ELF-1 (cell line): ENCODE measurements at places on chromosomes 6 and 20.

- DNase-seq = no peak
Measured at GRCh38 chr6:137498481-137499190, 4.4 kb upstream of the OLIG3 start.

DNA sequence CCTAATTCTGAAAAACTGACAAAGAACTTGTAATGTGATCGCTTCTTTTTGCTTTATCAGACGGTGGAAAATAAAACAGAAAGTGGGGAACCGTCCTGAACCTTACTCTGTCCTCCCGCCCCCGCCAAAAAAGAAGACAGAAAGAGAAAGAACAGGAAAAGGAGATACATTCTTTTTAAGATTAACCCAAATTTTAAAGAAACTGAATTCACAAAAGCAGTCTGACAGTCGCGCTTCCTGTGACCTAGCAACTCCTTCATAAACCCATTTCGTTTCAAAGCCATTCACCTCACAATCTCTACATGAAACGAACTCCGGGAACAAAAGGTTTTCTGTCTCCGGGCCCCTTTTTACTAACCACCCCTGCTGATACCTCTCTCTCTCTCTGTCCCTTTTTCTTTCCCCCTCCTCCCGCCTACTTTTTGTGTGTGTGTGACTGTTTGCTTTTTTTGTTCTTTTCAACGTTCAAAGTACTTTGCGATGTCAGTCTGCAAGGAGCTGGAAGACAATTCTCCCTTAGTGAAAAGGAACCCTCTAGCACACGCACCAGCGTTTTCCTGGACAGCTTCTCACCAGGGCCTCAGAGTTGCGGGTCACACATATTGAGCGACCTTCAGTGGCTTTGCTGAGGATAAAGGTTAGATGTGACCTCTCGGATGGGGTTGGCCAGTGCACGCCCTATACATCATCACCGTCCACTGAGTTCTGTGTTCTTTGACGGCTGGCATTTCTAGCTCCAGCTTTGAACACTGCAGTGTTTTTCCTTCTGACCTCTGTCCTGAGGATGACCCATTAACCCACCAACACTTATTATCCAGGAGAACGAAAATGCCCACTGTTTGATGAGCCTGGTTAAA is 530 bp upstream of the NEDD9 start:
- DNase-seq = no peak

DNA sequence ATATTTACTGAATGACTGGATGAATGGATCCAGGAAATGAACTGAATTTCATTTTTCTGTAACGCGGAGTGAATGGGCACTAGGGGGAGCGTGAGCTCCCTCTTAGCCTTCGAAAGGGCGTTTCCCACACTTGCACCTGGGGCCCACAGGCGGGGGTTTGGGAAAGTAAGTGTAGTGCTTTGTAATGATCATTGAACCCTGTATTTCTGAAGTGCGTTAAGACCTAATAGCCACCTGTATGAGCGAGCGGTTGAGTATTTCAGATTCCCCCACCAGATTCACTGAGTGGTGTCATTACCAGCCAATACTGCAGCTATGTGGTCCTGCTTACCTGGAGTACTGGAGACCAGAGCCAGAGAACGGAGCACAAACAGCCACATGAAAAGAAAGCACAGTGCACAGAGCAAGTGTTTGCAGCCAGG is 10.5 kb downstream of the SYTL3 start:
- no peak for DNase-seq

DNA sequence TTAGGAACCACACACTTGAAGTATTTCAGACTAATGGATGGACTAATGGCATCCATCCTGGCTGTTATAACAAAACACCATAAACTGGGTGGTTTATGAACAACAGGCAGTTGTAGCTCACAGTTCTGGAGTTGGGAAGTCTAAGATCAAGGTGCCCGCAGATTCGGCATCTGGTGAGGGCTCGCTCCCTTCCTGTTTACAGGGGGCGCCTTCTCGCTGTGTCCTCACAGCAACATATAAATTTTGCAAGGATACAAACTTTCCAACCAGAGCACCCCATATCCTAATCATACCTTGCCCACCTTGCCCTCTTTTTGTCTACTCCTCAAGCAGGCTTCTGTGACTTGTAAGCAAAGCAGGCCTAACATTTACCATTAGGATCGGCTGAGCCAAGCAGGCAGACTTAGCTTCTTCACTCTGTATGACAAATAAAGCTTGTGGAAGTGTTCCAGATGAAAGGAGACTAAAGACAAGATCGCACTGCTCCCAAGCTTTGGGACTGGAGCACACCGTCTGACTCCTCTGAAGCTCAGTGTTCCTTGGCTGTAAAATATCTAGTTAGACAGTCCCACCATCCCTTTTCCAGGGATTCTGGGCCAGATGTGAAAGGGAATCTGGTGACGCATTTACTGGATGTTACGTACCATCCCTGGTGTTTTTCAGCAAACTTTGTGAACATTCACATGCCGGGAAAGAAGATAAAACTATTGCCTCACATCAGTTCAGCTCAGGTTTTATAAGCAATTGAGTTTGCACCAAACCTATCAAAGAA is 34.9 kb downstream of the GFOD1 start:
- DNase-seq = no peak

- DNase-seq = no peak
Measured at GRCh38 chr20:50317609-50318008, 127.0 kb downstream of the CEBPB start.

- DNase-seq = no peak
Measured at GRCh38 chr20:22729180-22729579, 144.8 kb upstream of the FOXA2 start.

GRCh38 chr6:71490876-71491275 is 202.3 kb downstream of the OGFRL1 start:
- DNase-seq = no peak

GRCh38 chr6:106128981-106129781 is 43.0 kb downstream of the PRDM1 start:
- no peak for DNase-seq

DNA sequence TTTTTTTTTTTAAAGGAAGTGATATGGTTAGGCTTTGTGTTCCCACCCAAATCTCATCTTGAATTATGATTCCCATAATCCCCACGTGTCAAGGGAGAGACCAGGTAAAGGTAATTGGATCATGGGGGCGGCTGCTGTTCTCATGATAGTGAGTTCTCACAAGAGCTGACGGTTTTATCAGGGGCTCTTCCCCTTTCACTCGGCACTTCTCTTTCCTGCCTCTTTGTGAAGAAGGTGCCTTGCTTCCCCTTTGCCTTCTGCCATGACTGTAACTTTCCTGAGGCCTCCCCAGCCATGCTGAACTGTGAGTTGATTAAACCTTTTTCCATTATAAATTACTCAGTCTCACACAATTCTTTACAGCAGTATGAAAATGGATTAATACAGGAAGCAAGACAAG is 64.3 kb downstream of the ZFP64 start:
- no peak for DNase-seq

GRCh38 chr20:48571949-48572847 is 255.6 kb downstream of the PREX1 start:
- DNase-seq = no peak

DNA sequence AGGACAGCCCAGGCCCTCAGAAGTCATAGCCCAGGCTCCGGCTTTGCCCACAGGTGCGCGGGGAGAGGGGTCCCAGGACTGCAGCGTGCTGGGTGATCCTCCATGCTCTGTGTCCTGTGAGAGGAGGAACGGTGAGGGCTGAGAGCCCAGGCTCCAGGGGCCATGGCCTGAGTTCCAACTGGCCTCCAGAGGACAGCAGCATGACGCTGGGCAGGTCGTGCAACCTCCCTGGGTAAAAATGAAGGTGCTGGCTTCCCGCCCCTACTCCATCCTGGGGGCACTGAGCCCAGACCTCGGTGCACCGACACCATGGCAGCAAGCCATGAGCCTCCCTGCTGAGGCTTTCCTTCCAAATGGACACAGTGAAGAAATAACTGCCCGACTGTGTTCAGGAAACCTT is 305.4 kb downstream of the TAF4 start:
- DNase-seq = no peak

DNA sequence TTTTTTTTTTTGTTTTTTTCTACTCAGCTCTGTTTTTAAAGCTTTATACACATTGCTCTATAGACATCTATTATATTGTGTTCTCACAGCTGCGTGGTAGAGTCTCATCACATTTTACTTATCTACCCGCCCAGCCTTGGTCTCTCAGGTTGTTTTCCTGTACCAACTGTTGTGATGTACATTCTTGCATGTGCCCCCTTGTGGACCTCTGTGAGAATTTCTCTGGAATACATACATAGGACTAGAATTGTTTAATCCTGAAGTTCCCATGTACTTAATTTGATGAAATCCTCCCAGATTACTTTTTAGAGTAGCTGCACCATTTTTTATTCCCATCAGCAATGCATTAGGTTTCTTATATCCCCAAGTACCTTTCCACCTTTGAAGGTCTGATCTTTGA is 40.4 kb upstream of the TINAG start:
- DNase-seq = no peak

DNA sequence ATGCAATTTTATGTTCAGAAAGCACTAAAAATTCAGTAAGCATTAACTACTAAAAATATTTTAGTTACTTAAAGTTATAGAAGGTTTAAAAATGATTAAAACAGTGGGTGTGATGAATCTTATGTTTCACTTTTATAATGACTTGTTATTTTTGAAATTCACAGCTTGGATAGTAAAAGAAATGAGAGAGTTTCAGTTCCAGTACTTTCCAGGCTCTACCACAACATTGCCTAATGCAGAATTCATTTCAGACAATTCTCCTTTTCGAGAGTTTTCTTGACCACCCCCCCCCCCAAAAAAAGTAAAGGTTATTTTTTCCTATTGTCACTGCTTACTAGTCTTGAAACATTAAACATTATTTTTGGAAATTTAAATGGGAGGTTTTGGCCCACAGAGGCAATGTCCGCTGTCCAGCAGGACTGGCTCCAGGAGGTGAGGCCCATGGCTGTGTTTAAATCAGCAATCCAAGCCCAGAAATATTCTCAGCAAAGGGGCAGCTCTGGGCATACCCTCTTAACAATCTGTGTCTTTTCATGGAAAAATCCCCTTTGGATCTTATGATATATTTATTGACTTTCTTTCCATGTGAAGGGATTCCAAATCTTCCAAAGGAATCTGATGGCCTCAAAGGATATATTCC is 519.9 kb downstream of the MAFB start:
- no peak for DNase-seq

GRCh38 chr6:70131528-70131927 is 171.4 kb downstream of the COL9A1 start:
- DNase-seq = no peak

- no peak for DNase-seq
Measured at GRCh38 chr20:46206025-46206424, 87.9 kb downstream of the CD40 start.

DNA sequence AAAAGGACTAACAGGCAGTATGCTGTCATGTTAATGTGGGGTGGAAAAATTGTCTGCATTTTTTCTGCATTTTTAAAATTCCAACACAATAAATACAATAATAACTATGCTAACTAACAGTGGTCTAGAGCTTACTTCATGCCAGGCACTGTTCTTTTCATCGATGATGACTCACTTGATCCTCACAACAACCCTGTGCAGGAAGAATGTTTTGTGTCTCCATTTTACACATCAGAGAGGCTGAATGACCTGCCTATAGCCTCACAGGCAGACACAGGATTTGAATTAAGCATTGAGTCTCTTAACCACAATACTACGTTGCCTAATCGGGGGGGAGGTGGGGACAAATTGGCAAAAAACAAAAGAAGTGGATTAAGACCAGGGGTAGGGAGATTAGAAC is 26.9 kb upstream of the FANCE start:
- DNase-seq = no peak

DNA sequence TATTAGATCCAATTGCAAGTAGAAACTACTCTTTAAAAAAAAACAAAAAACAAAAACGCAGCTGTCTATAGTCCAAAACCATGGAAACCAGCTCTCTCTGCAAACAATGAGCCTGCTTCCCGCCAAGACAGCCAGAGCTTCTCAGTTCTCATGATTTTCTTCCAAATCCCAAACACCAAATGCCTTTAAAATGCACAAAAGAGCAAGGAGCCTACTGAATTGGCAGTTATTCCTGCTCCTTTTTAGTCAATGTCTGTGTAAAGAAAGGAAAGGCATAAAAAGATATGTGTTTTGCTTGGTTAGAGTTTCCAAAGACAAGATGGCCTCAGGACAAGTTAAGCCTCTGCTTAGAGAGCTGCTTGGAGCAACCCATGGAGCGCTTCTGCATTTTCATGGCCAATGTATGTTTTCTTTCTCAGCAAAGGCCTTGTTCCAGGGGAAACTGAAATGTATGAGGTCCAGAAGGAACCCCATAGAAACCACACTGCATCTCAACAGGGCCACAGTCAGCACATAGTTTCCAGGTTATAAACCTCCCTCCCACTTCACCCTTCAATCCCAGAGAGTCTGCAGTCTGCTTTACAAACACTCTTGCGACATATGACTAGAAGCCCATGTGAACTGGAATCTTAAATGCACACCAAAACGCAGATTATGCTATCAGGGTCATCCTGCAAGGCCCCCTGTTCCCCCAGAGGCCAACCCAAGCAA is 209.3 kb upstream of the TAB2 start:
- no peak for DNase-seq

DNA sequence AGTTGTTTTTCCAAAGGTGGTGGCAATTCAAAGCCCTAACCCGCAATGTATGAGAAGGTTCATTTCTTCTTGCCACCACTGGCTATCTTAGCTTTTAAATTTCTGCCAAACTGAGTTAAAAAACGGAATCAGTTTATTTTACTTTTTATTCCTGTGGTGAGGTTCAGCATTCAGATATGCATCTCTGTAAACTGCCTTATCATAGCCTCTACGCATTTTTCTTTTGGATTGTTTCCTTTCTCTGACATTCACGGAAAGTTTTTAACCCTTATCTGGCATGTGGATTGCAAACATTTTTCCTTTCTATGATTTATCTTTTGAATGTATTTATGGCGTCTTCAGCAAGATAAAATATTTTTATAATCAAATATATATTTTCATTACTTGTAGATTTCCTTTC is 37.7 kb downstream of the AK9 start:
- DNase-seq = no peak

- DNase-seq = no peak
Measured at GRCh38 chr20:34420975-34421374, 57.9 kb downstream of the ITCH start.

DNA sequence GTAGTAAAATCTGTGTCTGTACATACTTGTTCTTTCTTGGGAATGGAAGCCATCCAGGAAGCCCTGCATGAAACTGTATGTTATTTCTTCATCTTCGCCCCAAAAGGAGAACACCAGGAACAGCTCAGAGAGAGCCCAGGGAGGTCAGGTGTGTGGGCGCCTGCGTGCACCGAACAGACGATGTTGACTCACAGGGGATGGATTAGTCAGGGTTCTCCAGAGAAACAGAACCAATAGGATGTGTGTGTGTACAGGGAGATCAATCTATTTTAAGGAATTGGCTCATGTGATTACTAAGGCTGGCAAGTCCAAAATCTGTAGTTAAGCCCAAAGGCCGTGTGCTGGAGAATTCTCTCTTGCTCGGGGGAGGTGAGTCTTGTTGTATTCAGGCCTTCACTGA is 45.7 kb downstream of the RNASET2 start:
- DNase-seq = no peak

DNA sequence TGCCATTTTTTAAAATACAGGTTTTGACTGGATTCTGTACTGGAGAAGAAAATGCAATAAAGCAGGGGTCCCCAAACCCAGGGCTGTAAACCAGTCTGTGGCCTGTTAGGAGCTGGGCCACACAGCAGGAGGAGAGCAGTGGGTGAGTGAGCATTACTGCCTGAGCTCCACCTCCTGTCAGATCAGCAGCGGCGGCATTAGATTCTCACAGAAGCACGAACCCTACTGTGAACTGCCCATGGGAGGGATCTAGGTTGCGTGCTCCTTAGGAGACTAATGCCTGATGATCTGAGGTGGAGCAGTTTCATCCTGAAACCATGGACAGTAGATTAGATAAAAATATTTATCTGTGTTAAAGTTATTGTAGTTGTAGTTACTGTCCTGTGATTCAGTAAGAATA is 21.1 kb upstream of the FBXO9 start:
- DNase-seq = peak; percentile 46

- DNase-seq = no peak
Measured at GRCh38 chr6:132675749-132676148, 16.8 kb upstream of the TAAR1 start.
